ENCODE measurements at places on chromosomes 2 and 18. TPM values are rescaled to one million over a fixed set of nuclear protein-coding genes. Genes with fewer than 3 reads are reported as not detected.

Gene POTEI
- not detected for total RNA-seq

DNA sequence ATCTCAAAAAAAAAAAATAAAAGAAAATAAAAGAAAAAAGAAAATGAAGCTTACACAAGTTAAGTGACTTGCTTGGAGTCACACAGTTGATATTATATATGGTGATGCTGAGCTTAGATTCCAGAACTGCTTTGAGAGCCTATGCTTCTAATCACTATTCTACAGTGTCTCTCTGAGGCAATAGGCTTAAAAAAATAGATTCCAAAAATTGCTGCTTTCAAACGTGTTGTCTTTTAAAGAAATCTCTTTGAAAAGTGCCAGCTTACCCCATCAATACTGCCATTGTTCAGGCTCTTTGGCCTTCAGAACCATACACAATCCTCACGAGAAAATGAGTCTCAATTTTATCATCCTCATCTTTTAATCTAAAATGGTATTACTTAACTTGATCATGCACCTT lies 102.6 kb downstream of the CDK15 start:
- no peak for DNase-seq

GRCh38 chr2:132676999-132677398 lies 7.0 kb upstream of the LYPD1 start:
- DNase-seq, result no peak

GRCh38 chr2:165058476-165059265 lies 103.3 kb upstream of the SLC38A11 start:
- no peak for DNase-seq

DNA sequence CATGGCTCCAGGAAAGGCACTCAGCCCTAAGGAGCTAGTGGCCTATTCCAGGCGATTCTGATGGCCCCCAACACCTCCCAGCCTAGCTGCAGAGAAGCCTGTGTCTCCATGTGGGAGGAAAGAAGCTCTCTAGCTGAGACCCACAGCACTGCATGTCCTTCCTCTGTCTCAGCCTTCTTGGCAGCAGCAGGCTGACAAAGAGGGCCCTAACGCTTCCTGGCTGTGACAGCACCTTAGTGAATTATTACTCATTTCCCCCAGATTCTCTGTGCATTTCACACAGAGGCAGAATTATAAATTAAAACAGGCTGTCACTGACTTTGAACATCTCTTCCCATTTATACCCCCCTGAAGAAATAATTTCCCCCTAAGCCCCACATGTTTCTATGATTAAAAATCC lies 206.8 kb downstream of the CLIP4 start:
- no peak for DNase-seq

All from right lobe of liver (tissue), 6 donors.